ENCODE measurements at places on chromosomes 4 and X. TPM values are rescaled to one million over a fixed set of nuclear protein-coding genes. Genes with fewer than 3 reads are reported as not detected.

DNA sequence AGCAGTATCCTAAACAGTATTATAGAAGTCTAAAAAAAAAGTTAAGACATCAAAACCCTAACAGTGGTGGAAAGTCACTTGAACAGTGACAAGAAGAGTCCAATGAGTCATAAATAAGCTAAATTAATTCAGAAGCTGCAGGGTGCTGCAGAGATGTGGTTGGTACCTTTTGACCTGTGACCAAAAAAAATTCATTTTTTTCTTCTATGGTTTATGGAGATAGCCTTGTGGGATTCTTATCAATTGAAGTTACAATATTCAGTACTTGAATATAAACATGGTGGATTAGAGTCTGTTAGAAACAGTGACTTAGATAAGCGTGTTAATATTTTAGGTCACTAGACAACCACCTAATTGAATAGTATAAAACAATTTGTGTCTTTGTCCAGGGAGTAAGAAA lies 35.4 kb downstream of the CCSER1 start:
- no peak for DNase-seq

DNA sequence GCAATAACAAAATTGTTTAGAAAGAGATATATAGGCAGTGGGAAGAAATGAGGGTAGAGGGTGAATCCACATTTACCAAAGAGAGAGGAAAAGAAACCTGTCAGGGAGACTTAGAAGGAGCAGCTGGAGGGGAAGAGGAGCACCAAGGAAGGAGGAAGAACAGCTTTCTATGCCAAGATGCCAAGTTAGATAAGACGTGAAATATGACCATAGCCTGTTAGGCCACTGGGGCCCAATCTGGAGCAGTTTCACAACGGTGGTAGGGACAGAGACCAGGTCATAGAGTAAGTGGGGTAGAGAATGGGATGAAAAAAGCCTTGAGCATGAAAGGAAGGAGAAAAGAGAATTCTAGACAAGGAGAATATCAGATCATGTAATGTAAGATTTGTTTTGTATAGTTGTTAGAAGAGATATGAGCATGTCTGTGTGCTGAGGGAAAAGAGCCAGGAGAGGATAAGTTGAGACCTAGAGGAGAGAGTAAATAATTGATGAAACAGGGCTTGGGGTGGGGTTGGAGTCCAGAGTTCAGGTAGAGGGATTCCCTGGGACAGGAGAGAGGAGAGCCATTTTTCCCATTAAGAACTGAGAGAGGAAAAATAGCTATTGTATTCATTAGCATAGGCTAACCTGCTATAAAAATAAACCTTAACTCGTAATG lies 4.4 kb upstream of the SOWAHB start:
- no peak for DNase-seq

- DNase-seq = no peak
These were observed 1651.9 kb downstream of the C4orf33 start for GRCh38 chr4:130747842-130748241.

DNA sequence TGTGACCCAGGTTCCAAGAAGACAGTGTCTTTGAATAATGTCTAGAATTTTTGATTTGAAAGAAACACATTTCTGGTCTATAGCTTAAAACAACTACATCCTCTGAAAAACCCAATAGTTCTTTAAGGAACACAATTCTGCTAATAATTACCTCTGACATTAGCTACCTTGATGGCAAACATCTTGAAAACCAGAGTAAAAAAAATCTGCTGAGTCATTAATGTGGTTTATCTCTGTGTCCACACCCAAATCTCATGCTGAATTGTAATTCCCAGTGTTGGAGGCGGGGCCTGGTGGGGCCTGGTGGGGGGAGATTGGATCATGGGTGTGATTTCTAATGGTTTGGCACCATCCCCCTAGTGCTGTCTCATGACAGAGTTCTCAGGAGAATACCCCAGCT lies 1233.8 kb downstream of the NLGN4X start:
- DNase-seq = no peak

GRCh38 chr4:100149190-100149589 lies 41.1 kb downstream of the DDIT4L start:
- peak; percentile 72 for DNase-seq

DNA sequence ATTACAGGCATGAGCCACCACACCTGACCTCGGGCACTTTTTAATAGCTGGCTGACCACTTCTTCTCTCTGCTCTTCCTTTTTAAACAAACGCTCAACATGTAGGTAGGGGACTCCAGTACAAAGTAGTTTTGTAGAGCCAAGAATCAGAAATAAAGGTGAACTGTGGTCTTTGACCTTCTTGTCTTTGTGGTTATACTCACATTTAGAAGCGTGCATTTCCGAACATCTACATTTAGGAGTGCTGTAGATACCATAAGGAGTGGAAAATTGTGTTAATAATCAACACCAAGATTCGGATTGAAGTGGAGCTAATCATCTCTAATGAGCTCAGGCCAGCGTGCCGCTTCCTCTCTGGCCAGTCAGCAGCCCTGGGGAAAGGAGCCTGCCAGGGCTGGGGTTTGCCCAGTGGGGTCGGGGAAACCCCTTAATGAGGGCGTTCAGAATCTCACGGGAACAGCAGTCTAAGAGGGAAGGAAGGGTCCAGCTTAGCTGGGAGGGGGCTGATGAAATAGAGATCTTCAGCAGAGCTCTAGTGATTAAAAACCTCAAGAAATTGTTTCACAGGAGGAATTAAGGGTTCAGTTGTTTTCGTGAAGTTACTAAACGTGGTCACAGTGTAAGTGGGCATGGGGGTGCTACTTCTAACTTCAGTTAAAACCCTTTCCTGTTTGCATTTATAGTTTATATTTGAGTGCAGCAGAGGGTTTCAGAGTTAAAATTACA lies 81.2 kb downstream of the GAB1 start:
- DNase-seq = no peak

GRCh38 chrX:143058120-143058519 lies 32.4 kb downstream of the SPANXN4 start:
- no peak for DNase-seq

DNA sequence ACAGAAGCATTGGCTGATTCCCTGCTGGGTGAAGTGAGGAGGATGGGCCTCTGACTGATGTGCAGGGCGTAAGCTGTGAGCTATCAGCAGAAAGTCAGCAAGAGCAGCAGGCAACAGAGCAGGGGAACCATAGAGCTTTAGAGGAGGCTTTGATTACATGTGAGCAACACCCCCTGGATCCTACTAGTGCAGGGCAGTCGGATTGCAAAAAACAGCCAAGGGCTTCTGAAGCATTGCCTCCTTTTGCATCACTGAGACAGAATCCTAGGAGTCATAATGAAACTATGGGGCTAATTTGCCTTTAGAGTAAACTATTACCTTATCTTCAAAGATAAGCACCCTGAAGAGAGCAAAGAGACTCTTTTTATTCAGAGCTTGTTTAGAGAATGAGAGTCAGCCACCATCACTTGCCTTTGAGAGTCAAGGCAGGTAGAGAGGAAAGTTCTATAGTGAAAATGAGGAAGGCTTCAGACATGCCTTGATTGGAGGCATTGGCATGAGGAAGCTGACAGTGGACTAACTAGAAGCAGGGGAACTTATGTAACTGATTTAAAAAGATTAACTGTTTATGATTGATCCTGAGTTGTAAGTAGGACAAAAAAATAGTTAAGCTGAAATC lies 420.3 kb downstream of the PDHA2 start:
- DNase-seq = no peak

DNA sequence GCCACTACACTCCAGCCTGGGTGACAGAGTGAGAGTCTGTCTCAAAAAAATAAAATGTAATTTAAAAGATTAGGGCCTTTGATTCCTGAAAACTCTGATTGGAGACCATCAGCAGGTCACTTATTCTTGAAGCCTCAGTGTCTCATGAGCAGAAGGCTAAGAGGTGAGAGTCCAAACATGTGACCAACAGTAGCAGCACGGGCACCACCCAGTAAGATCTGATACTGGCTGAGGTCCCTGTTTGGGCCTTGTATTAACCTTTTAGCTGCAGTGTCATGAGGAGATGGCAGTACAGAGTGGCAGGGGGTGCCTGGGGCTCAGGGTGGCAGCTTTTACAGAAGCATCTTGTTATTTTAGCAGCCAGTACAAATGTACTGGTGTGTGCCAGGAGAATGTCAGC lies 89.3 kb downstream of the FHDC1 start:
- no peak for DNase-seq

- no peak for DNase-seq
These were observed 1622.4 kb upstream of the PCDH10 start for GRCh38 chr4:131526686-131527085.

GRCh38 chr4:93065790-93066189 lies 762.0 kb downstream of the GRID2 start:
- DNase-seq = no peak

DNA sequence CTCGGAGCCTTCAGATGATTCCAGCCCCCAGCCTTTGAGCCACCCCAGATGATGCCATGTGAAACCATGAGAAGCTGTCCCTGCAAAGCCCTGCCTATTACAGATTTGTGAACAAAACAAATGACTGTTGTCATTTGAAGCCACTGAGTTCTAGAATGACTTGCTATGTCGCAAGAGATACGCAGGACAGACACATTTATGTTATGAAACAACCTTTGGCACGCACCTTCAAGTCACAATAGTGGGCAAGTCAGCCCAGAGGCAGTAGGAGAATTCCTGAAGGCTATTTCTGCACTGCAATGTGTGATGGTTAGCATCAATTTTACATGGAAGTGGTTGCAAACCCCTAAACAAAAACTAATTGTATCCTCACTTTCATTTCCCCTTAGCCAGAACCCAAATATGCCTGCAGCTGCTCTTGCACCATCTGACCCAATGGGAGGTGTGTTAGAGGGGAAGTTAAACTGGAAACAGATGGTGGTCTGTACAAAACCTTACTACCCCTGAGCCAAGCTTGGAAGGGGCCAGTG lies 174.4 kb upstream of the ATP6AP2 start:
- DNase-seq = no peak

GRCh38 chr4:8108991-8109390 lies 49.6 kb downstream of the ABLIM2 start:
- no peak for DNase-seq

- DNase-seq = no peak
These were observed 1.0 kb upstream of the SFRP2 start for GRCh38 chr4:153789741-153790499.

DNA sequence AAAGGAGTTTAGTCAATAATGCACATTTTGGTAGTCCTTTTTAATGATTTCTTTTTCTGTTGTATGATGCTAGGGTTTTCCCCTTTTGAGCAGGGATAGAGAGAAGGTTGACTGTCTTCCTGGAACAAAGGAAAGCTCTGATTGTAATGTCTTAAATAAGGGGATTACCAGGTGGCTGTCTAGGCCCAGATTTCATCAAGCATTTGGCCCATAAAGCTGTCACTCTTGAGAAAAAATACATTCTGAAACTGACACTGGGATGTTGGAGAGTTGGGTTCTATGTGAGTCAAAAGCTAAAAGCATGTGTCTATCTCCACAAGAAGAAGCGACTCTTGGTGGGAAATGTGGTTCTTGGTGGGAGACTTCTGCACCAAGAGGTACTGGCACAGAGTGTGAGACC lies 26.4 kb downstream of the KIAA1210 start:
- DNase-seq = no peak

GRCh38 chrX:24479924-24480323 lies 14.8 kb downstream of the PDK3 start:
- peak; percentile 44 for DNase-seq

DNA sequence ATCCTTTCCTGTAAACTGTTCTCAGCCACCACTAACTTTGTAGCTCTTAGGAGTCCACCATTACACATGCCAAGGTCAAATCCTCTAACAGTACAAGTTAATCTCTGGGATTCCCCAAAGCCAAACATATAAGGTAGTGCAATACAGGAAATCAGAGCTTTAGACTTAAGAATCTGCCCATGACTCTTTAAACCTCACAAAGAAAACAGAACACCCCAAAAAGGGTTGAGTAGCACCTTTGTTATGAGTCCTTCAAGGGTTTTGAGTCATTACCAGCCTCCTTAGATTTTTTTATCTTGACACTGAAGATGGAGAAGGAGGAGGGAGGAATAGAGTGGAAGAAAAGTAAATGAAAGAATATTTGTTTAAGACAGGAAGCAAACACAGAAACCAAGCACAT lies 243.9 kb upstream of the SPANXN1 start:
- peak; percentile 72 for DNase-seq

DNA sequence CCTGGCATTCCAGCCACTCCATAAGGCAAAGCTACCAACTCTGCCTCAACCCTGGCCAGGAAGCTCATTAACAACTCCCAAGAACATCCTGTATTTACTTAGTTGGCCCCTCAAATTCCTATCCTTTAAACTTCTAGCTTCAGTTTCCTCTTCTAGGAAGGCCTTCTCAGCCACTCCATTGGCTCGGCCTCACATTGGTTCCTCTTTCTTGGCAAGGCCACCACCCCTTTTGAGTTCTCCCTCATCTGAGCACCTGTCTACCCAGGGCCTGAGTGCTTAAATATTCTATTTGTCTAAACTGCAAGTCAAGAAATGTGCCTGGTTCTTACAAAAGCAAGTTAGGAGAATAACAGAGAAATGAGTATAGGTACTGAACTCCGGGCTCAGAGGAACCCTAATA lies 10.0 kb downstream of the SMC1A start:
- DNase-seq = no peak

- no peak for DNase-seq
These were observed 85.4 kb upstream of the GIMD1 start for GRCh38 chr4:106454021-106454420.

GRCh38 chr4:82422616-82423015 lies 7.6 kb downstream of the HNRNPDL start:
- DNase-seq = no peak

- no peak for DNase-seq
These were observed 28.8 kb downstream of the ASIC5 start for GRCh38 chr4:155837203-155837796.

GRCh38 chr4:1600811-1601532 lies 83.1 kb downstream of the FAM53A start:
- DNase-seq = no peak

- no peak for DNase-seq
These were observed 30.8 kb upstream of the MXD4 start for GRCh38 chr4:2292646-2293108.

DNA sequence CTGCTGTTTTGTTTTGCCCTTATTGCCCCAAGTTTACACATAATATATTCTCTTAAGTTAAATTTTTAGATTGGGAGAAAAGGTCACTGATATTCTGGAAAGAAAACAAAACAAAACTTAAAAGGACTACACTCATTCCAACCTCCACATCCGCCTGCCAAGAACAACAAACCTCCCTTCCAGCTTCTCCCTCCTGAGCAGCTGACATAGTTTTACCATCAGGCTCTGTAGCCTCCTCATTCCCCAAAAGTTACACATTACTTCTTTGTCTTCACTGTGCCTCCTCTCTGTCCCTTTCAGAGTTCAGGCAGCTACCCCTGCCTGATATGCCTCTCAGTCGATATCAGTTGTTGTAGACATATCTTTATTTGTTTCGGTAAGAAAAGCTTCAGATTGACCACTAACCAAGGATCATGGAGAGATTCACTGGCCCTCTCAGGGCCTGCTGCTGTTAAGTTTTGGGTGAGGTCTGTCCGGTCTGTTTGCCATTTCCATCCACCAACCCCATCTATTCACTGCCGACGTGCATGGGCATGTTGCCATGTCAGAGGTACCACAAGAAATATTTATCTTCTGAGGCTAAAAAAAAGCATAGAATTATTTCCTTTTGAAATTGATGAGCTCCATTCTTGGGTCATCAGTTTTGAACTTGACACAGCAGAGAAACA lies 164.1 kb downstream of the GASK1B start:
- DNase-seq = no peak

Gene MAGEA10
- not detected for total RNA-seq

Gene CLDN2
- total RNA-seq = 0.10 TPM

Gene CWH43
- total RNA-seq = not detected

Gene PLK4
- 57.3 TPM for total RNA-seq

Gene SHROOM4
- total RNA-seq = 1.5 TPM

Gene GPR50
- total RNA-seq = not detected

Gene NSG1
- 0.73 TPM for total RNA-seq

Gene GPR143
- 2.1 TPM for total RNA-seq

Gene MID1
- 17.2 TPM for total RNA-seq
